NCI-H1092 treated with DMSO at 0.1 percent for 48 hours (cell line): ENCODE measurements at places on chromosomes 7 and 10.

DNA sequence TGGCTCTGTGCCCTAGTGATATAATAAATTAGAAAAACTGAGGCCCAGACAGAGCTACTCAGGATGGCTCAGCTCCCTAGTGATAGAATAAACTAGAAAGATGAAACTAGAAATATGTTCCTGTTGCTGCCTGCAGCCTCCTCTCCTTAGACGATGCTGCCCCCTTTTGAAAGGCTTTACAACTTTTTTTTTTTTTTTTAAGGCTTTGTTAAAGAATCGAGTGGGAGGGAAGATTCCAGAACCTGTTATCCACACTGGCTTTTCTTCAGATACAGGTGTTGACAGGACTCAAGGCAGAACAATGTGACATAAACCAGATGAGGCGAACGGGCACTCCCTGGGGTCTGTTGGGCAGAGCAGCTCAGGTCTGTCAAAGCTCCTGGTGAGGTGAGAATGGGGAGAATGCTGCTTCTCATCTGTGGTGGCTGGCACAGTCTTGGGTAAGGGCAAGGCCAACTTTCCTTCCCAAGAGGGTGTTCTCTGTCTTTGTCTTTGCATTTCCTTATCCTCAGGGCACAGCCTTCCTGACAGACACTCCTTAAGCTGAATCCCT lies 175.1 kb downstream of the COBL start:
- peak; percentile 37 for DNase-seq

DNA sequence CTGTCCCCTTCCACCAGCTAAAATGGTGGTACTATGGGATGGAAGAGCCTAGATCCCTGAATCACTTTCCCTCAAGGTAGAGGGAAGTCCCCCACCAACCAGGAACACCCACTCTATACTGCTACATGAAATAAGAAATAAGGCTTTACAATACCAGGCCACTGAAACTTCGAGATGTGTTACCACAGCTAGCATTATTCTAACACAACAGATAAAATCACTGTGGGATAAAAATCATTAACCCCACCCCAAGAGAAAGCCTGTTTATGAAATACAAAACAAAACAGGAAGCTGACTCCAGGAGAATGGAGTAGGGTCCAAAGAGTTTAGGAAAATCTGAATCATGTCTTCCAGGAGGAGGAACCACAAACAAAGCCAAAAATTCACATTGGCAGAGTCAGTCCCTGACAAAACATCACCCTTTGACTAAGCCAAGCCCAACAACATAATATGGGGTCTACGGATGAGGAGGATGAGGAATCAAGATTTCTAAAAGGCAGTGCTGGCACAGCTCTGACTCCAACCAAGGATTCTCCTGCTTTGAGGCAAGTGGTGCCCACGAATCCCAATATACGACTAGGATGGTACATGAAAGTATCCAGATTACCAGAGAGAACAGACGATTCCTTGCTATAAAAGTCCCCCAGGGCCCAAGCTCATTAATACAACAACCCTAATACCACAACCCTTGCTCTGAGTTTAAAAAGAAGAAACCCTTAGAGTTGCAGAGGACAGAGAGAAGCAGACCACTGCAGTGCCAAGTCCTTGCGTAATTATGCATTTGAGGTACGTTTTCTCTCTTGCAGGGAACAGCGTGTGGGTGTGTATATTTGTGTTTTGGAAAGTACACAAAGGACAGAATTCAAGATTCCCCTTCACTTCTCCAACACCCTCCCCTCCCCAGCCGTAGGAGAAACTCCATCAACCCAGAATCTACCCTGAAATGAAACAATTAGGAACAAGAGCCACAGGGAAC lies 23.7 kb downstream of the XPNPEP1 start:
- no peak for DNase-seq

GRCh38 chr7:82579047-82579446 lies 135.5 kb upstream of the CACNA2D1 start:
- no peak for DNase-seq

DNA sequence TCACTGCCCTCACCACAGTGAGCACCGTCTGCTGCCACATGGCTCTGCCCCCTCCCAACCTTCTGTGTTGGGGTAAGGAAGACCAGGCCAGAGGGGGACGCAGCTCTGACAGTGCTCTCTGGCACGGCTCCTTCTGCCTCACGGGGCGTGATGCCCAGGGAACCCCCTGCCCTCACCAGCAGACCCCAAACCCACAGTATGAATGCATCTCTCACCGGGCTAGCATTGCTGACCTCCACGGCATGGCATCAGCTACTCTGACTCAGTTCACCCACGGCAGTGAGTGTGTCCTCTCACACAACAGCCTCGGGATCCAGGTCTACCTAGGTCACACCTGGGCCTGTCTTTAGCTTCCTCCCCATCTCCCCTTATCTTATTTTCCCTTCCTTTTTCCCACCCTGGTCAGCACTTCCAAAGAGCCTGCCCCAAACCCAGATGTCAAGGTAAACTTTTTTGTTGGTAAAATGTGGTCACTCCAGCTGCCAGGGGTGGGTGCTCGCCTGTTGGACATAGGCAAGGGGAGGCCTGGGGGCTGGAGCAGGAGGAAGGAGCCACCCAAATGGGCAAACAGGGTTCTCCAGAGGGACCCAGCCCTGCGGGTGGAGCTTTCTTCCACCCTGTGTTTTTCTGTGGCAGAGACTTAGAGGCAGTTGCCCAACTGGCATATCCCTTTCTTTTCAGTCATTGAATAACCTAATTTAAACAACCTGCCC lies 4.4 kb downstream of the CALML3 start:
- no peak for DNase-seq

DNA sequence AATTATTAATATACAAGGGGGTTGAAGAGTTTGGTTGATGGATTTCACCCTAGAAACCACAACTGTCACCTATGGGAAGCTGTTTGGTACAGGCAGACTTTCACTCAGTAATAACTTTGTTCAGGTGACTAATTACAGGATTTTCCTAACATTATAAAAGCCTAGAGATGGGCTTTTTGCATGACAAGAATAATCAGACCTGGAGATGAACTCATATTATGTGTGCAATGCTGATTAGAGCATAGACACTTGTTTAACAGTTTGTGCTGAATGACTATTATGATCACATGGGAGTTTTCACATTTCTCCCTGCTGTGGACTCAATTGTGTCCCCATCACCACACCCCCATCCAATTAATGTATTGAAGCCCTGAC lies 90.2 kb upstream of the STEAP4 start:
- no peak for DNase-seq

DNA sequence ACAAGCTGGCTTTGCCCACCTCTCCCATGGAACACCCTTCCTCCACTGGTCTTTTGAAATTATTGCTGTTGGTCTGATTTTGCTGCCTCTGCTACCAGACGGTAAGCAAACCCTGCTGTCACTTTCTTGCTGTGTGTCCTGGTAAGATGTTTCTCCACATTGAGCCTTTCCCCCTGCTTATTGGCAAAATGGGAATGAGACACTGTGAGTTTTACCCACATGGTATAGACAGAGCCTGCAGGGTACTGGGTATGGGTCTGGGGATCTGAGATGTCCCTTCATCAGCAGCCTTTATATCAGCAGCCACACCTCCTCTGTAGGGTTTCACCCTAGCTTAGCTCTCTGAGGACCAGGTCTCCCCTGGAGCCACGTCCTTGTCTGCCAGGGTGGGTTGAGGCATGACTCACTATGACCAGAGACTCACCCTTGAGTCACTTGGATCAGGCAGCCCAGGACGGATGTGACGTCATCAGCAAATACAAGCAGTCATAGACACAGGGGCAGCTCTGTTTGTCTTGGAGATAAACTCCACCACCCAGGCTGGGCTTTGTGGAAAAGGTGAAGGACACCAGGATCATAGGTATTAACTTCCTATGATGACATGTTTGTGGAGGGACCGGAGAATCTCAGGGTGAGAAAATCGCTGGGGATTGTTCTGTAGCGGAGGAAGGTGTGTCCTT lies 17.9 kb upstream of the BAIAP2L1 start:
- DNase-seq = no peak

GRCh38 chr10:23540401-23541030 lies 101.6 kb downstream of the OTUD1 start:
- no peak for DNase-seq

GRCh38 chr10:93139059-93139655 lies 65.5 kb downstream of the CYP26A1 start:
- DNase-seq = no peak

DNA sequence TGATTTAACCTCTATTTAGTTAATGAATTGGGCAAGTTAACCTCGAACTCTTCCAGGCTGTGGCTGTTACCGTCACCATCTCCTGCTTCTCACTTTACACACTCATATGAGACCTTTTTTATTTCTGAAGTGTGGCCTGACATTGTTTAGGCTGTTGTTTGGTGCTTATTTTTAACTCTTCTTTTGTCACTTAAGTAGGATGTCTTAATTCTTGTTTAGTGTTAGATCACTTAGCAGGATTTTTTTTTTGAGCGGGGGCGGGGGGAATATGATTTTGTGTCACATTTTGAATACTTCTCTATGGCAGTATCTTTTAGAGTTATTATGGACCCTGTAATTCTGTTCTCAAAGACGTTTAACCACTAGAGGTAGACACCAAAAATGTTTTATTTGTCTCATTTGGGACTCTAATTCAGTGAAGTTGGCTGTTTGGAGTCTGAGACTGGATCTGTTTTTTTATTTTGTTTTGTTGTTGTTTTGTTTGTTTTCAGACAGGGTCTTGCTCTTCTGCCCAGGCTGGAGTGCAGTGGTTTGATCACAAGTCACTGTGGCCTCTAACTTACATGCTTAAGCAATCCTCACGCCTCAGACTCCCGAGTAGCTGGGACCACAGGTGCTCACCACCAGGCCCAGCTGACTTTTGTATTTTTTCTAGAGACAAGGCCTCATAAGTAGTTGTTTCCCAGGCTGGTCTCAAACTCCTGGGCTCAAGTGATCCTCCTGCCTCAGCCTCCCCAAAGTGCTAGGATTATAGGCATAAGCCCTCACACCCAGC lies 73.5 kb downstream of the CUX1 start:
- DNase-seq = no peak

DNA sequence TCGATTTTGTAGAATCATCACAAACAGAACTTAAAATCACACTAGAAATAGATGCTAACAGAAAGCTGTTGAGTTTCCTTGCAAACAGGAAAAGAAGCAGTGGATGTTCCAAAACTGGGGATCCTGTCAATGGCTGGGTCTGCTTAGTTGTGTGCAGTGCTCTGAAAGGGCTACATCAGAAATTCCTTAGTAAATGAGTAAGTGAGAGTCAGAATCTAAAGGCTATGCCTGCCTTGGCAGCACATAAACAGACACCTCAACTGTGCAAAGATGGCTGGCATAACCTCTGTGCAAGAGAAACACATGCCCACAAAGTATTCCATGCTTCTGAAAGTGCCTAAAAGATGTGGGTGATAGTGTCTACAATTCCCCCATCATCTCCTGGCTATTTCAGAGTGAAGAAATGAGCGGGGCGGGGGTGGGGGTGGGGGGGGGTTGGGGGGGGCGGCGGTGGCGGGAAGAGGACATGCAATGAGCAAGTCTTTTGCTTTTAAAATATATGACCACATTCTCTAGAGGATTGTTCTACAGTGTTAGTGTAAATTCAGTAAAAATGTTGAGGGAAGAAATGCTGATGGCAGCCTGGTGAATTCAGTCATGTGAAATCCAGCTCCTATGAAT lies 138.1 kb upstream of the LAMB4 start:
- DNase-seq = no peak

DNA sequence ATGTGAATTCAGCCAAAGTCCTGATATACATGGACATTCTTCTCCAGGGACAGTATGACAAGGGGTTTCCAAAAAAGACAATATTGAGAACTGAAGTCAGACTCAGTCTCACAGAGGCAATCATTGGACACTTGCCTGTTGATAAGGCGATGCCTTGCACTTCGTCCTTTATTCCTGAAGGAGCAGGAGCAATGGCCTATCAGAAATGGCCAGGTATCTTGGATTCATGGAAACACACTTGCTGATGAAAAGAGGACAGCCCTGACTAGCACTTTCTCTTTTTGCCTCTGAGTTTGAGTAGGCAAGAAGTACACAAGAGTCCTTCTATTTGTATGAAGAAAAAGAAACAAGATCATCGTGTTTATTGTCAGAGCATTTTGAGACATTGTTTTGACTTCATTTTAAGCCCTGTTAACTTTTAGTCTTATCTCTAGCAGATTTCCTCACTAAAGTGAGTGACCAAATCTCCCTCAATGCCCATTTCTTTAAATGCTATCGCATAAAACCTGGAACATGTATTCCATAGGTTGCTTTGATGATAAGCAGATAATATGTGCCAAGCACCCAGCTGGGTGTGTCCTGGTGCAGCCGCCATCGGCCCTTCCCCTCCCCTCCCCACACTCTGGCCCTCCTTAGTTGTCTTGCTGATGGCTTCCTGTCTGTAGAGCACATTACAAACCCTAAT lies 26.6 kb downstream of the ST8SIA6 start:
- no peak for DNase-seq

DNA sequence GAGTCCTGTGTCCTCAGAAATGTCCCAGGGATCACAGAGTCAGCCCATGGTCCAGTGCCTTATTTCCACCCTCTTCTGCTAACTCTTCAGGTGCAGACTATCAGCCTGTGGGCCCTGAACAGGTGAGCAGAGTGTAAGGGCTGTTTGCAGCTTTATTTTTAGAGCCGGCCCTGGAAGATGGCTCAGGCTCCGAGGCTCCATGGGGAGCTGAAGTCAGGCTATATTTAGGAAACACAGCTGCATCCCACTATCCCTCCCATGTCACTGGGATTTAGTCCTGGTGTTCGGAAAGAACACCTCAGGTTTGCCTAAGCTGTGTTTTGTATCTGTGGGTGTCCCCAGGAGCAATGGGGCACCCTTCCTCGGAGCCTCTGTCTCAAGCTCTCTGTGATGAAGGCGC lies 126.9 kb downstream of the RPS24 start:
- no peak for DNase-seq

- DNase-seq = no peak
Measured at GRCh38 chr7:143415742-143416397, 7.2 kb upstream of the EPHA1 start.

GRCh38 chr10:105187243-105187642 lies 546.2 kb downstream of the SORCS3 start:
- no peak for DNase-seq

GRCh38 chr7:3482147-3482921 lies 181.3 kb downstream of the SDK1 start:
- DNase-seq = peak; percentile 20

GRCh38 chr7:37405603-37406122 lies 43.0 kb downstream of the ELMO1 start:
- no peak for DNase-seq

DNA sequence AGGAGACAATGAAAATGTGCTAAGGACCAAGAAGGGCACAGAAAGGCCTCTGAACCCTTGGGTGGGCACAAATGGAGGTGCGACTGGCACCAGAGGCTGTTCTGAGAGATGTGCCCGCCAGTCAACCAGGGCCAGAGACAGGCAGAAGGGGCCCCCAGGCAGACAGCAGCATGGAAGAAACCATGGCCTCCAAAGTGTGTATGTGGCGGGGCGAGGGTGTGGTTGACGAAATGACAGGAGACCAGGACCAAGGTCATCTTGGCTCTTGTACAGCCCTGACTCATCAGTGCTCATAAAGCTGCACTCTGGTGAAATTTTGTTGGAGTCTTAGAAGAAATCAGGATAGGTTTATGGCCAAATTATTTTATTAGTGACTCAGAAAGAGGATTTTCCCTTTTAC lies 4.0 kb upstream of the MRPS24 start:
- DNase-seq = no peak
